ENCODE measurements at places on chromosomes 4 and X. TPM values are rescaled to one million over a fixed set of nuclear protein-coding genes. Genes with fewer than 3 reads are reported as not detected.

Gene GPR50
- total RNA-seq = not detected

Gene SMIM43
- total RNA-seq = 0.85 TPM

Gene NCAPG
- total RNA-seq = 16.2 TPM

Gene FHDC1
- 0.68 TPM for total RNA-seq

Gene DMRTC1
- not detected for total RNA-seq

Gene AREG
- total RNA-seq = 0.34 TPM

Gene DHX15
- 222 TPM for total RNA-seq

Gene CDX4
- total RNA-seq = not detected

Gene RELL1
- total RNA-seq = 187 TPM

Gene ATP6AP2
- 101 TPM for total RNA-seq

Gene PNMA6A
- total RNA-seq = 0.34 TPM
